ENCODE measurements at places on chromosomes 3 and 15.

GRCh38 chr3:62167566-62168262, 205.6 kb downstream of the FEZF2 start:
- DNase-seq, result no peak

GRCh38 chr3:58973796-58974195, 76.0 kb downstream of the CFAP20DC start:
- no peak for DNase-seq

DNA sequence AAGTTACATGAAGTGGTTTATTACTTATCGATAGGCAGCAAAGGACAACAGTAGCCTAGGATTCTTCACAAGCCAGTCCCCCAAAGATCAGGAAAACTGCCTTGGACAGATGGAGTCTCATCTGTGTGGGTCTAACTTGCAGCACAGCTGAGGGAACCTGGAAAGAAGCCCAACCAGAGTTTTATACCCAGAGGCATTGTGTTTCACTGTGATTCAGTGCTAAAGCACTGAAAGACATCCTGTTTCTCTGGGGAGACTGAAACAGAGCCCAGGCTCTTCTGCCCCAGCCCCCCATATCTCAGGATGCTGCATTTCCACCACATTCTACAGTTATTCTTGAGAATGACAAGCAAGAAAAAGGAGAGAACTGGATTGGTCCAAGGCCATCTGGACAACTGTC, 48.2 kb upstream of the PYDC2 start:
- no peak for DNase-seq

DNA sequence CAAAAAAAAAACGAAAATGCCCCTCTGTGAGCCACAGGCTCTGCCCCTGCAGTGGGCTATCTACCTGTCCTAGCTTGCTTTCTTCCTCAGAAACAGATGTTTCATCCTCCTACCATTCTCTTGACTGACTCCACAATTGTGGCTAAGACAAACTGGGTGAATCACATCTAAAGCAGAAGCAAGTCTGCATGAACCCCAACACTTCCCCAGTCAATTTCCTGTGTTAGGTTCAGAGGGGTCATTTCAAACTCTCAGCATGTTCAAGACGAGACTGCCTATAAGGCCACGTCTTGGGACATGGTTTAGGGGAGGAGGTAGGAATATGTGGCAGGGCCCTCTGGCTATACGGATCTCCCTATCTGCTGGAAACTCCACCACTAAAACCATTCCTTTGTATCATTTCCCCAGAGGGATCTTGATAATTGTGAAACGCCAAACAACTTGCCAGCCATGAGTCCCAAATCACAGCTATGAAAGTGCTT, 28.6 kb upstream of the ANKDD1A start:
- DNase-seq, result peak; percentile 8

DNA sequence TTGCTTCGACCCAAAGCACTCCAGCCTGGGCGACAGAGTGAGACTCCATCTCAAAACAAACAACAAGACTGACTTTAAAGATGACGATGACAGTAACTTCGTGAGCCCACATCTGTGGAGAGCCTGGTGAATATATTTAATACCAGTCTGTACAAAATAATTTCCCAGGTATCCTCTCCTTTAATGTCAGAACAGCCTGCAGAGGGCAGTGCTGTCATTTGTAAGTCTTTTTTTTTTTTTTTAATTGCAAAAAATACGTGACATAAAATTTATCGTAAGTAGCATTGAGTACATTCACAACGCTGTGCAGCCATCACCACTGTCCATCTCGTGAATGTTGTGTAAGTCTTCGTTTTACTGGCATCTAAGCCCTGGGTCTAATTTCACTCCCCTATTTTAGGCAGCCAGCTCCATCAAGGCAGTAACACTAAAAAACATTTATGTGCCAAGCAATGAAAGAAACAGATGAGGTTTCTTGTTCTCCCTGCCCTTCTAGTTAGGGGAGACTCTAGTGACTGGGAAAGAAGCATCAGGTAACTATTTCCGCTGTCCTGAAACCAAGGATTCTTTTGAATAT, 1.4 kb downstream of the HTD2 start:
- DNase-seq, result no peak

- no peak for DNase-seq
These were observed 220.9 kb upstream of the EIF1B start for GRCh38 chr3:40088527-40089170.

DNA sequence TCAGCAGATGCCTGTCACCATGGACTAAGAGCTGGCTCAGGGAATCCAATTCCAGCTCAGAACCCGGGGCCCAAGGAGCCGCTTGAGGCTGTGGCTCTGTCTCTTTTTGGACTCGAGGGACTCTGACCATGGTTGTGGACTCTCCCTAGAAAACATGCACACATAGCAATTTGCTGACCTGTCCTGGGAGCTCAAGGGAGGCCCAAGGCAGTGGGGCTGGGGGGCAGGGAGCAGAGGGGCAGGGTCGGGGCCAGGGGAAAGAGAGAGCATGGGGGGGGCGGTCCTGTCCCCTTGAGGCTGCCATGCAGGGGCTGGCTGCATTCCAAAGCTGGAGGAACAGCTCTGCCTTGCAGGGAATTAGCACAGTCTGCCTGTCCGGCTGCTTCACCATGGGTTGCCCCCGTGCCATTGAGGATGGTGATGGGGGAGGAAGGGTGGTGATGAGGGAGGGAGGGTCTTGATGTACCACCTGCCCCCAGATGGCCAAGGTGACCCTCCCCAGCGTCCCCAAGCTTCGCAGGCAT, 190.1 kb downstream of the GOLGA6L6 start:
- DNase-seq, result no peak

DNA sequence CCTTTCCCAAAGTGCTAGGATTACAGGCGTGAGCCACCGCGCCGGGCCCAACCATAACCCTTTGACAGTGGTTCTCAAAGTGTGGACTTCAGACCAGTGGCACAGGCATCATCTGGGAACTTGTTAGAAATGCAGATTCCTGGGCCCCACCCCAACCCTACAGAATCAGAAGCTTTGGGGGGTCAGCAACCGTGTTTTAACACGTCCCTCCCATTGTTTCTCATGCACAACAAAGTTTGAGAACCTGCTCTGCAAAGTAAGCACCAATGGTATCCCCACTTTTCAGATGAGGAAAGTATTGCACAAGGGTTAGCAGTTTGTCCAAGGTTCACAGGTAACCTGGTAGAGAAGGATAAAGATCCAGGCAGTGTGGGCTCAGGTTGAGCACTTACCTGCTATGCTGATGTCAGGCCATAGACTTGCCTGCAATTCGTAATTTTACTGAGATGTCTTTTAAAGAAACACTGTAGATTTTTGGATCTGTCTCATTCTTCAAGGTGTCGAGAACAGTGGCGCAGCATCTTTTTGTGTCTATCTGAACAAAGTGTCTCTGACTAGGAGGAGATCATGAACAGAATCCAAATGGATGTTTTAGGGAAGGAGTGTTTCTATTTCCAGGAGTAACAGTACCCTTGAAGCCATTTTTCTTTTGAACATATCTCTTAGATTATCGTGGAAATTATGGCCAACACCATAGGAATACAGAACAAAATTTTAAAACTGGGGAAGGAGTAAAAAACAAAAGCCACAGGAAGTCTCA, 2.5 kb downstream of the GXYLT2 start:
- DNase-seq, result peak; percentile 33

- no peak for DNase-seq
These were observed 41.0 kb downstream of the MCTP2 start for GRCh38 chr15:94272251-94272898.

DNA sequence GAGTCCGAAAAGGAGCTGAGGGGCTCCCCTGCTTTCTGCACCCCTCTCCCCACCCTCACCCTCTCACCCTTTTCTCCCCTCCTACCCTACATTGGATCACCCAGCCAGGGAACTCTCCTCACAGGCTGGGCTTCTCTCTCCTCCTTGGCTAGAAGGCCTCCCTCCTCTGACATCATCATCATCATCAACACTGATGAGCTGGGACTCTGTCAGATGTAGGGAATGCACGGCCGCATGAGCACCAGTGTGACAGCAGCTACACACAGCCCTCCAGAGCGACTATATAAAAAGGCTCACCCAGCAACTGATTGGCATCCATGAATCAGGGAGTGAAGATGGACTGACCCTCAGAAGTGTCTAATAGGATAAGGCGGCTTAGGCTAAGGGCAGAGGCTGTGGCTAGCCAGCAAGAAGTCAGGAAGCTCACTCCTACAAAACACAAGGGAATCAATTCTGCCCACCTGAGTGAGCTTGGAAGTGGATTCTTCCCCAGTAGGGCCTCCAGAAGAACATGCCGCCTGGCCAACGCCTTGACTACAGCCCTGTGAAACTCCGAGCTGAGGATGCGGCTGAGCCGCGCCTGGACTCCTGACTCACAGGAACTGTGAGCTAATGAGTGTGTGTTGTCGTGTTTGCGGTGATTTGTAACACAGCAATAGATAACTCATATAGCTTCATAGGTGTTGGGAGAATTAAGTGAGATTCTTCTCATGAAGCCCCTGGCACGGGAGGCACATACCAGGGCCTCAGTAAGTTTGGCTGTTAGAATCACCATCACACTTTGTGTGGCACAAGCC, 147.6 kb downstream of the FAM43A start:
- no peak for DNase-seq

GRCh38 chr15:69808756-69809155, 289.0 kb downstream of the TLE3 start:
- no peak for DNase-seq

- DNase-seq, result no peak
These were observed 199.4 kb upstream of the ARHGEF26 start for GRCh38 chr3:153921826-153922225.

DNA sequence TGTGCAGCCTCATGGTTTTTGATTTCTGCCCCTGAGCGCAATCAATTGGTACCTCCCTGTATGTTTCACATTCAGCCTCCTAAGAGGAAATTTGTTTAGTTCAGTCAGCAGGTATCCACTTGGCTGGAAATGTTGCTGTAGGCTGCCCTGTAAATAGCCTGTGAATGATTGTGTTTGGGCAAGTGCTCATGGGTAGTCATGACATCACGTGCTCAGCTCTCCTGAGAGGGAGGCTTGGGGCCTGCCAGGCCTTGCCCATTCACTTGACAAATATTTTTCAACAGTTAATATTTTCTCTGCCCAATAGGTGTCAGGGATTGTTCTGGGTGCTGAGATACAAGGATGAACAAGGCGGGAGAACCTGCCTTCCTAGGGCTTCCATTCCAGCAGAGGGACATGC, 13.3 kb downstream of the HRH1 start:
- DNase-seq, result no peak

DNA sequence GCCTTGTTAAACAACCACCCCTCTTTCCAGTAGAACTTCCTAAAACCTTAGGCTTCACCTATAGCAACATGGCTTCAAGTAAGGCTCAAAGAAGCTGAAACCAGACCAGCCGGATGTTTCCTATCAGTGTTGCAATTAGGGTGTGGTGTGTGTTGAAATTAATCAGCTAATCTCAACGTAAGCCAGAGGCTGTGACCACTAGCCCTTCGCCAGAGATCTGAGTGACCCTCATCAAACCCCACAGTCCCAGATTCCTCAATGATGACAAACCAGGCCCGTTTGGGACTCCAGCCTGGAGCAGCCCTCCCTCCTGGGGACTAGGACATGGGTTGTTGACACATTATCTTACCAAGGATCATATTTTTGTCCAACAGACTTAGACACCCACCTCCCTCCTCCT, 27.3 kb downstream of the CYP11A1 start:
- no peak for DNase-seq

DNA sequence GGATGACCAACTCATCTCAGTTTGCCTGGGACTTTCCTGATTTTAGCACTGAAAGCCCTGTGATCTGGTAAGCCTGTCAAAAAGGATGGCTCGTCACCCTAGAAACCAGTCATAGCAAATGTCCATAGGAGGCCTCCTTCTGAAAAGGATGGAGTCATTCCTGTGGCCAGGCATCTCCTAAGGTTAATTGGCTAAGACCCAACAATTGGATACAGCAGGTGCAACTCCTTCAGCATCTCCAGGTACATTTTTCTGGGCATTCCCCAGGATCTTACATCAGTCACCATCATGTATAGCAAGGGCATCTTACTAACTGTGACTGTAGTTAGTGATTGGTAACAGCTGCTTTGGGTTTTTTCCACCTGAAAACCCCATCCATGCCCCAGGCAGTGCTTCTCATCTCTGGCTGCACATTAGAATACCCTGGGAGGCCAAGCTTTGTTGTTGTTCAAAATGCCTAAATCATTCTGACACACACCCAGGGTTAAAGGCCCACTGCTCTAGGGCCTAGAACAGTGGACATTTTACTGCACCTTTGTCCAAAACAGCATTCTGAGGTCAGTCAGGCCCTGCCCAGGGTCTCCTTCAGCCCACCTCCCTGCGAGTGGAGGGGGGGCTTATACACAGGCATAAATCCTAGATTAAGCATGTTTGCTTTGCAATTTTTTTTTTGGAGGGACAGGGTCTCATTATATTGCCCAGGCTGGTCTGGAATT, 28.3 kb upstream of the GALNT15 start:
- DNase-seq, result no peak

DNA sequence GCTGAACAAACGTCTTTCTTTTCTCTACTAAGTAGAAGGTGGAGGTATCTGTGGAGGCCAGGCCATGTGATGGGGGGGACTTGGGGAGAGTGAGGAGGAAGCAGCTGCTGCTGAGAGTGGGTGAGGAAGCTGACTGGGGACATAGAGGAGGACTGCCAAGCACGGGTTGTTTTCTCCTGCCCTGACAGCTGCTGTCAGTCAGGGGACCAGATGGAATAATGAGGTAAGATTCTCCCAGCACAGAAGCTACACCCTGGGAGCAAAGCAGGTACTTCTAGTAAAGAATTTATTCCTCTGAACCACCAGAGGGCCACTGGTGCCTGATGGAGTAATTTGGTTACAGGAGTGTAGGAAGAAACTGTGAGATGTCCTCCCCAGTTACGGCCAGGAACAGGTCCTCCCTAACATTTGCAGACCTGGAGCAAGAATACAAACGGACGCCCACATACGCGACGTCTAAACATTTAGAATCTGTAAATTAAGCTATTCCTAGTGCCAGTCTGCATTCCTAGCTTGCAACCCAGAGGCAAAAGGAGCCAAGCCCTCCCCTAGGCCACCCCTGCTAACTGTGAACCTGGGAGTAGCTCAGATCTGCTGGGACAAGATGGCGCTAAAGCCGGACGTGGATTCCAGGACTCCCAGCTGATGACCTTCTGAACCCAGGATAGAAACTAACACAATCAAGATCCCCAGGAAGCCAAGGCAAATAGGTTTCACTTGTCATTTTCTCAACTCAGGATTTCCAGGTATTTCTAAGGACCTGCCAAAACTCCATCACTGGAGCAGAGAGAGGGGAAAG, 14.8 kb downstream of the CRYGS start:
- no peak for DNase-seq

GRCh38 chr15:30928076-30928475, 24.4 kb downstream of the FAN1 start:
- DNase-seq, result no peak

- DNase-seq, result no peak
These were observed 97.0 kb downstream of the TNIK start for GRCh38 chr3:171363202-171363601.

- no peak for DNase-seq
These were observed 6.0 kb downstream of the PHLDB2 start for GRCh38 chr3:111864821-111865656.

- no peak for DNase-seq
These were observed 19.7 kb upstream of the THUMPD3 start for GRCh38 chr3:9343115-9343514.

- DNase-seq, result no peak
These were observed 53.2 kb downstream of the LIPC start for GRCh38 chr15:58484791-58485600.

- DNase-seq, result peak; percentile 33
These were observed 178.6 kb downstream of the KCNAB1 start for GRCh38 chr3:156298938-156299337.
